ENCODE measurements at places on chromosomes 6 and 20.

DNA sequence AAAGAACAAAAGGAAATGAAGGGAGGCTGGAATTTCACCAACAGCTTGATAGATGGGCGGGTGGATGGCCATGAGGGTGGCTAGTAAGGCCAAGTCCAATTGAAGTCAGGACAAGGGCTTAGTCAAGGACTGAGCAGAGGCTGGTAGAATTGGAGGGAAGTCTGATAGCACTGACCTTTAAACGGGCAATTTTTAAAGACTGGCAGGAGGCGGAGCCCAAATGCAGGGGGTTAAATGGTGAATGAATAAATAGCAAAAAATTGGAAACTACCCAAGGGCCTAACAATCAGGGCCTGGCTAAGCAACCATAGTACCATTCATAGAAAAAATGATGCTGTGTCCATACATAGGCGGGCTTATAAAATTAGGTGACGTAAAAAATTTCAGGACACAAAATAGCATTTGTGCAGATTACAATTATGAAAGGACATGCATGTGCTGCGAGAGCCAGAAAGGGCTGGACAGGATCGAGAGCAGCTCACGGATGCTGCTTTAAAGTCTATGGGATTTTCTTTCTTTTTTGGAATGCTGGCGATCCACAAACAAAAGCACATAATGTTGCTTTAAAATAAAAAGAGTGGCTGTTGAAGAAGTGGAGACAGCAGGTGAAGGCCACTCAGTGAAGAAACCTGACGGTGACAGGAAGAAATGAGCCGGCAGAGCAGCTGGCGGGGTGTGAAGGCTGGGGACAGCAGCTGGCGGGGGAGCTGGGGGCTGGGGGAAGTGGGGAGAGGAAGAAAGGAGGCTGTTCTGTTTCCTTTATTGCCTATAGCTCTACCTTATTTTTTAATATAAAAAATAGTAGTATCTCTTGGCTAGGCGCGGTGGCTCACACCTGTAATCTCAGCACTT lies 42.8 kb upstream of the TAF8 start:
- DNase-seq, result no peak

DNA sequence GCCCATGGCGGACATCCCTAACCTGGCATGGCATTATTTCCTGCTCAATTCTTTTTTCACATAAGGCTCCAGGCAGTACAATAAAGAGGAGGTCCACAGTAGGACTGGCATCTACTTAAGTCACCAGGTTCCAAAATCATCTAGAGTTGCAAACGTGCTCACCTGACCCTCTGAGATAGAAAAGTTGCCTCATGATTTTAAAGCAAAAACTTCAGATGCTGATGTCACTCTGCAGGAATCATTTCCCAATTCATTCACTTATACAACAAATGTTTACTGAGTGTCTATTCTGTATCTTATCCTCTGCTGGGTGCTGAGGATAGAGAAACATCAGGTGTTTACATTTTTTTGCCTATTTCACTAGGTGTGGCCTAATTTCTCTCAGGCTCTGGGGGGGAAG lies 2.2 kb downstream of the ADGRF4 start:
- no peak for DNase-seq

DNA sequence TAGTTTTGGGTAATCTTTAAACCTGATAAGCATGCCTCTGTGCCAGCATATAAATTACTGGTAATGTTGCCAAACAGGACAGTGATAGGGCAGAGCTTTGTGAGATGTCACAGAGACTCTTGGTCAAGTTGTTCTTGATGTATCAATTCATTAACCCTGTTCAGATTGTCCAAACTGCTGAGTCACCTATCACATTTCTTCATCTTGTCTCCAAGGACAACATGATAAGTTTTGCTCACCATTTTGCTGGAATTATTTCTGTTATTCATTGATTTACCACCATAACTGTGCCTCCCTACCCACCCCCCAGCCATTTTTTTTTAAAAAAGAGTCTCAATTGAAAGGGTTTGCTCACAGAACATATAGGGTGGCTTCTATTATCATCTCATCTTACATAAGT lies 19.5 kb upstream of the GMNN start:
- DNase-seq, result no peak

DNA sequence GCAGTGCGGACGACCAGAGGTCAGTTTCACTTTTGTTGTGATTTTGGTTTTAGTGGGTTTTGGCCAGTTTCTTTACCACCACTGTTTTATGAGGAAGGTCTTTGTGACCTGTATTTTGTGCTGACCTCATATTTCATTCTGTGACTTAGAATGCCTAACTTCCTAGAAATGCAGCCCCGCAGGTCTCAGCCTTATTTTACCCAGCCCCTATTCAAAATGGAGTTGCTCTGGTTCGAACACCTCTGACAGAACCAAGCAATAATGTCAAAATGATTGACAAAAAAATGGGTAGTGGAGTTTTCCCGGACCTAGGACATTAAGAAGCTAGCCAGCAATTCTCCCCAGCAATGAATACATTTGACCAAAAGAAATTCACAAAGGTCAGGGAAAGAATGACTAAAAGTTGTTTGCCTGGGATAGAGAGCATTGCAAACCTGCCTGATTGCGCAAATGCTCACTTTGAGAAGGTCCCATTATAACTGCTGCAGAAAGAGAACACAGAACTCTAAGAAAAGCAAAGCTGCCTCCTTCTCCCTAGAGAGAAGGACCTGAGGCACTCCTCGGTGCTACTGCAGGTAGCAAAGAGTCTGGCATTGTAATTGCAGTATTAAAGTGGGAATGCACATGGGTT lies 288.8 kb downstream of the ADGB start:
- DNase-seq, result no peak

GRCh38 chr20:48211238-48211637 lies 426.0 kb upstream of the SULF2 start:
- DNase-seq, result no peak

DNA sequence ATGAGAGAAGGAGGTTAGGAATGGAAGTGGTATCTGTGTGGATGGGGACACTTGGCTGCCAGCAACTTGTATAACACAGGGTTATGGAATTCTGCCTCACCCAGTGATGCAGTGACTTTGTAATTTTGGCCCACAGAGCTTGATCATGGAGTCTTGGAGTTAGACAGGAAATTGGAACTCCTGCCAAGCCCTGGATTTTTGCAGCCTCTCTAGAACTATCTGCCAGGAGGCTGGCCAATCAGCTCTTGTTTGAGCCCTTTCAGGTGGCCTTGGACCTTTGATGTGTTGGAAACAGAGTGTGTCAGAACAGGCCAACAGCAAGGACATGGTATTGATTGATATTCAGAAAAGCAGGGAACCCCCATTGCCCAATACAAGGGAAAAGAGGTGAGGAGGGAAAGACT lies 157.7 kb upstream of the GGTLC1 start:
- no peak for DNase-seq

DNA sequence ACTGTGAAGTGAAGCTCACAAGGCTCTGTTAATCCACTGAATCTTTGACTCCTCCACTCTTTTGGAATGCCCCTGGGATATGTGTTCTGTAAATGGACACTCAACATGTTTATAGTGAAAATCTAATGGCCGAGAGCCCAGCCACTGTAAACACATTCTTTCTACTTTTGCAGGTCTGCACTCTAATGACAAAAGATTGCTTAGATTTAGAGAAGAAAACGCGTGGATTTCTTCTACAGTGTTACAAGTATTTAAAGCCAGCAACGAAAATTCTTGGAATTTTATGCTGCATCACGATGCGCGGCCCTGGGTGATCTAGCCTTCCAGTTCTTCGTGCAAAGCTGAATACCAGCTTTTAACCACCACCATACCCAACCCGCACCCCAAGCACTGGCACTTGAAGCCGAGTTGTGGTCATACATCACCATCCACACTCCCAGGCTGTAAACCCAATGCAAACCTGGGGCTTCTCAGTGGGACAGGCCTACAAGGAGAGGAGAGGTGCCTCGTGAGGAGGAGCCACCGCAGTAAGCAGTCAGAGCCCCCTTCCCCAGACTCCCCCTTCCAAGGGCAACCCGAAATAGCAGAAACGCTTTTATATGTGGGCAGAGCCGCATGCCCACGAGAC lies 3.7 kb upstream of the FOXO3 start:
- DNase-seq, result no peak

DNA sequence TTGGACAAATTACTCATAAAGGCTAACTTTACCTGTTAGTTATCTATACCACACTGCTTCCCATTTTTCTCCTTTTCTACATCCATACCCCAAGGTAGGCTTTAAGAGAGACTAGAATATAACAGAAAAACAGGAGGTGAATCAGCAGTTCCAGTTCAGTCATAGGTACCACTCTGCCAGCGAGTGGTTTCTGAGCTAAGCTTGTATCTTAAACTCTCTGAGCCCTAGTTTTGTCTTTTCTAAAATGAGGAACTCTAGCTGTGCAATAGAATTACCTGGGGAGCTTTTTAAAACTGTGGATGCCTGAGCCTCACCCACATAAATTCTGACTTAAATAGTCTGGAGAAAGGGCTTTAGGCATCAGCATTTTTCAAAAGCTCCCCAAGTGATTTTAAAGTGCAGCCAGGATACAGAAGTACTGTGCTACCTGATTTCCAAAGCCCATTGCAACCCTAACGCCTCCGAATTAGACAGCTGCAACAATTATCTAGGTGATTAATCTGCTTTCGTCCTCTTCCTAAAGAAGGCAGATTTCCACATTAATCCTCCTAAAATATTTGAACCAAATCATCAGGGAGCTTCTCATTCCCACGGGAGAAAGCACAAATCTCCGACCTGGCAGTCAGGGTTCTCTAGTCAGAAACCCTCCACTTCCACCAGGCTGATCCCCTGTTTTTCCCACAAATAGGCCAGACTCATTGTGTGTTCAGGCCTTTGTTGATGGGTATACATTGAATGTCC lies 37.4 kb upstream of the RPL7L1 start:
- no peak for DNase-seq

DNA sequence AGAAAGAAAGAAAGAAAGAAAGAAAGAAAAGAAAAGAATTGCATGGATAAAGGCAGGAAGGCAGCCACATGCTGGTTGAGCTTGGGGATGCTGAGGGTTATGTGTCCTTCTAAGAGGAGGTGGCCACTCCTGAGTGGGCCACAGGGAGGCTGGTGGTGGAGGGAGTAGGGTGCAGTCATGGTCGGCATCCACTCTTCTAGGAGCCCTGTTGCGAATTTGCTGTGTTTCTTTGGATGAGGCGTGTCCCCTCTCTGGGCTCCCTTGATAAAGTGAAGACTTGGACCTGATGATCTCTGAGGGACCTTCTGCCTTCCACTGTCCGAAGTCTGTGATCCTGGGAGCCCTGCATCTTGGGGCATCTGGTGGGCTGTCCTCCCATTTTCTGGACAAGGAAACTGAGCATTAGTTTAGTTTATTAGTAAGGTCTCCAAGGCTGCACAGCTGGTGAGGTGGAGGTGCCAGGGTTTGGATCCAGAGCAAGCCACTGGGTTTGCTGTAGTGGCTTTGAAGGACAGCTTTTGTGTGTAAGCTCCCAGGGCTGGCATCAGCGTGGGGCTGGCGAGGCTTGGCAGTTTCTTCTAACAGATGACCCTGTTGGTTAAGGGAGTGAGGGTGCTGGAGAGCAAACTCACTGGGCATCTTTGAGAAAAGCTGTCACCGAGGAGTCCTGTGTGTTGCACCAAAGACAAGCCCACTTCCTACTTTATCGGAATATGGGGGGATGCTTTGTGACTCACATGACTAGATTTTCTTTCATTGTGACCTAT lies 4.3 kb downstream of the DLGAP4 start:
- no peak for DNase-seq

DNA sequence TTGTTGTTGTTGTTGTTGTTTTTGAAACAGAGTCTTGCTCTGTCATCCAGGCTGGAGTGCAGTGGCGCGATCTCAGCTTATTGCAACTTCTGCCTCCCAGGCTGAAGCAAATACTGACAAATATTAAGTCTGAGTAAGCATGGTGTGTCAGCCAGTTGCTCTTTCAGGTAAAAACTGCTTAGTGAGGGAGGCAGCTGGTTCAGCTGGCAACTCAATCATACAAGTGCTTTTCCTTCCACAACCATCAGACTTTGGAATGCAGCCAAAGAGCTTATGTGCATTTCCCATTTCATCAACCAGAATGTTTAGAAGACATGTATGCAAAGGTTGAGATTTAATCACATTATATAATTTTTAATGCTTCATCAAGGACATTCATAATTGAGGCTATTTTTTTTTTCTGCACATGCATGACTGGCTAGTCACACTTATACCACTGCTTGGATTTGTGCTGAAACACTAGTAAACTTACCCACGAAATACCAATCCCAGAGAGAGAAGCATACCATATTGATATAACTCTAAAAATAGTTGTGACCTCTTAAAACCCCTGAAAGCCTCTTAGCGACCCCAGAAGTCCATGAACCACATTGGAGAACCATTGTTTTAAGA lies 56.0 kb downstream of the CLIC5 start:
- DNase-seq, result no peak

GRCh38 chr6:12102350-12102749 lies 90.2 kb downstream of the HIVEP1 start:
- no peak for DNase-seq

DNA sequence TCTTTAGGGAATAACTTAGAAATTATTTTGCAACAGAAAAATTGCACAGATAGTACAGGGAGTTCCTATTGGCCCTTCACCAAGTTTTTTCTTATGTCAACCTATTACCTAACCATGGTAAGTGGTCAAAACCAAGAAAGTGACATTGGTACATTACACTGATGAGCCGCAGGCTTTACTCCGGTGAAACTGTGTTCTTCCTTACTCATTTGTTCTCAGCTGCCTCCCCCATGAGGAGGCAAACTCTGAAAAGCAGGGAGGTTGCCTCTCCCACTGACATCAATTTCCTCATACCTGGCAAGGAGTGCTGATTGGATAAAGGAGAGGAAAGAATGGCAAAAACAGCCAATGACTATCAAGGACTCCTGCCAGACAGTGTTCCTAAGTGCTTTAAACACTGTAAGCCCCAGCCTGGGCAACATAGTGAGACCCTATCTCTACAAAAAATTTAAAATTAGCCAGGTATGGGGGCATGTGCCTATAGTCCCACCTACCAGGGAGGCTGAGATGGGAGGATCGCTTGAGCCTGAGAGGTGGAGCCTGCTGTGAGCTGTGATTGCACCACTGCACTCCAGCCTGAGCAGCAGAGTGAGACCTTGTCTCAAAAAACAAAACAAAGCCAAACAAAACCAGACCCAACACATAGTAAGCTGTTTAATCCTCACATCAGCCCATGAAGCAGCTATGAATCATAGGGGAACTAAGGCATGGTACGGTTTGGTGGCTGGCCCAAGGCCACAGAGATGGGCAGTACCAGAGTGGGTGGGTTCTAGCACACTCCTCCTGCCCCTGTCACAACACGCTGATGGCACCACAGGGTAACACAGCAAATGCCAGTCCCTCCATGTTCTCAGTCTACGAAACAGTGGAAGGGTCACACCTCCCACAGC lies 24.7 kb downstream of the C20orf203 start:
- DNase-seq, result no peak
